Stimulated activated CD8-positive, alpha-beta memory T cell treated with anti-CD3 and anti-CD28 coated beads, Interleukin-2, amount 100 ng/mL, for 48 hours (primary cell): ENCODE measurements at places on chromosomes 3 and 15.
A peak's percentile ranks its signal among the peaks of the same experiment; 100 is the strongest.

GRCh38 chr3:138113326-138113725 is 2.1 kb downstream of the DZIP1L start:
- no peak for DNase-seq

GRCh38 chr3:139248593-139249255 is 95.1 kb upstream of the MRPS22 start:
- DNase-seq = no peak

DNA sequence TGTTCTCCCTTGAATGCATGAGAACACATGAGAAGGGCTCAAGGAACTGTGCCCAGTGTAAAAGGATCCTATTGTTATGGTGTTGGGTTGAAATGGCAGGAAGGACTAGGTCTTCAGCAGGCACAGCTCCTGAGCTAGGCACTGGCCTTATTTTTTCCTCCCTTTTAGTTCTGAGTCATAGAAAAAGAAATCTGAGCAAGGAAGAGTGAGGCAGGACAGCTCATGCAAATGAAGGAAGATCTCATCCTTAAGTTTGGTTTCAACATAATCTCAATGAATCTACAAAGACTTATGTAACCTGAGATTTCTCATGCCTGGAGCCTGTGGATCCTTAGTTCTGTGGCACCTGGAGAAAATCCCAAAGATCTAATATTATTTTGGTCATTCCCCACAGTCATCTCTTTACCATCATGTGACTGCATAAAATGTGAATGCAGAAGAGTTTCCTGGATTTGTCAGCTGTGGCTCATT is 188.6 kb upstream of the TBL1XR1 start:
- DNase-seq = no peak

DNA sequence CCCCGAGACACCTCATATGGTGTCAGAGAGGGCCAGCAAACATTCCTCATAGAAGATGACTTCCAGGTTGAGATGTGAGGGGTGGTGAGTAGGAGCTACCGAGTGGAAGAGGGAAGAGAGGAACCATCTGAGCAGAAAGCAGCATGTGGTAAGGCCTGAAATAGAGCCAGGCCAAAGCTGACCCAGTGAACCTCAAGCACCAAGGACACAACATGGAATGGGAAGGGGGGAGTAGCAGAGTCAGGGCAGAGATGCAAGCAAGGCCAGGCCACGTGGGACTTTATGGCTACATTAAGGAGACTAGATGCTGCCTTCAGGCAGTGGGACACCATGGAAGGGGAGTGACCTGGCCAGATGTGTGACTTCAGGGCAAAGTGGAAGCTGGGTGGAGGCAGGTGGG is 38.3 kb upstream of the WNT5A start:
- DNase-seq = no peak

- no peak for DNase-seq
These were observed 165.8 kb upstream of the SLC24A5 start for GRCh38 chr15:47955021-47955420.

- no peak for DNase-seq
These were observed 229.1 kb upstream of the CBLB start for GRCh38 chr3:106097817-106098435.

GRCh38 chr3:154011036-154011435 is 110.2 kb upstream of the ARHGEF26 start:
- DNase-seq = no peak

- DNase-seq = no peak
These were observed 11.6 kb downstream of the FAM162A start for GRCh38 chr3:122395582-122395981.

DNA sequence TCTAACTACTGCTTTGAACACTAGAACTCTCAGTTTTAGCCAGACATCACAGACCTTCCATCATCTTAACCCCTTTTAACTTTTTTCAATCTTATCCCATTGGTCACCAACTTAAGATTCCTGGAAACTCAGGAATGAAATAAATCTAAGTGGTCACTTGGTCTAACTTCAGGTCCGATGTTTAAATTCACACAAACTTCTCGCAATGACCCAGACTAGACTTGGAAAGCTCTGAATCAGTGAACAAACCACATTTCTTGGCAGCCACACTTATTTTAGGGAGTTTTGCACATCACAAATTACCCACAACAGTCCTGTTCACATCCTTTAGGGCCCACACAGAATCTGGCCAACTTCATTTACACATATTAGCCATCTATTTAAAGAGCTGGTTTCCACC is 118.9 kb downstream of the MAGI1 start:
- DNase-seq = no peak

DNA sequence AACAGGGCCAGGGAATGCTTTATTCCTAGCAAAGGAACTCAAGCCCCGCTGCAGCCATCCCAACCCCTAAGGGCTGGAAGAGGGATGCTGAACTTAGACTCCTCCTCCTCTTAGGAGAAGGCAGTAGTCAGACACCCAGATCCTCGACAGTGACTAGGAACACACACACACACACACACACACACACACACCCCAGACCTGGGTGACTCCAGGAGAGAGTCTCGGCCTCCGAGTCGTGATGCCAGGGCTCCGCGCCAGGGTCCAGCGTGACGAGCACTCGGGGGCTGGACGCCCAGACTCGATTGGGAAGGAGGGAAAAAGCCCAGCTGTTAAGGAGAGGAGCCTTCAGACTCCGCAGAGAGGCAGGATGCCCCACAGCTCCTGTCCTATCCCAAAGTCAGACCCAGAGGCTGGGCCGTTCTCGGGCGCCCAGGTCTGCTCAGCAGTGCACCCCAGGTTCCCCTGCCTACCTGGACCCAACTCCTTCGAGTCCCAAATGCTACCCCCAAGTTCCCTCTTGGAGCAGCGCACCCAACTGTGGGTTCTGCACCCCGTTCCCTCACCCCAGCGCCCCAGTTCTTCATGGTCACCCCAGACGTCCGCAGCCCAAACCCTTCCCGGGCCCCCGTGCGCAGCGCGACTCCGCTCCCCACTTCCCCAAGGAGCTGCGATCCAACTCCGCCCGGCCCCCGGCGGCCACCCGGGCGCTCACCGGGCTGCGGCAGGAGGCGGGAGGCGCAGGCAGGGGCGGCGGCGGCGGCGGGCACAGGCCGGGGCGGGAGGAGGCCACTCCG is 421 bp downstream of the BMF start:
- no peak for DNase-seq

GRCh38 chr3:180040966-180041365 is 4.2 kb upstream of the PEX5L start:
- DNase-seq = no peak

- DNase-seq = no peak
These were observed 9.8 kb downstream of the RAB27A start for GRCh38 chr15:55279746-55280351.

DNA sequence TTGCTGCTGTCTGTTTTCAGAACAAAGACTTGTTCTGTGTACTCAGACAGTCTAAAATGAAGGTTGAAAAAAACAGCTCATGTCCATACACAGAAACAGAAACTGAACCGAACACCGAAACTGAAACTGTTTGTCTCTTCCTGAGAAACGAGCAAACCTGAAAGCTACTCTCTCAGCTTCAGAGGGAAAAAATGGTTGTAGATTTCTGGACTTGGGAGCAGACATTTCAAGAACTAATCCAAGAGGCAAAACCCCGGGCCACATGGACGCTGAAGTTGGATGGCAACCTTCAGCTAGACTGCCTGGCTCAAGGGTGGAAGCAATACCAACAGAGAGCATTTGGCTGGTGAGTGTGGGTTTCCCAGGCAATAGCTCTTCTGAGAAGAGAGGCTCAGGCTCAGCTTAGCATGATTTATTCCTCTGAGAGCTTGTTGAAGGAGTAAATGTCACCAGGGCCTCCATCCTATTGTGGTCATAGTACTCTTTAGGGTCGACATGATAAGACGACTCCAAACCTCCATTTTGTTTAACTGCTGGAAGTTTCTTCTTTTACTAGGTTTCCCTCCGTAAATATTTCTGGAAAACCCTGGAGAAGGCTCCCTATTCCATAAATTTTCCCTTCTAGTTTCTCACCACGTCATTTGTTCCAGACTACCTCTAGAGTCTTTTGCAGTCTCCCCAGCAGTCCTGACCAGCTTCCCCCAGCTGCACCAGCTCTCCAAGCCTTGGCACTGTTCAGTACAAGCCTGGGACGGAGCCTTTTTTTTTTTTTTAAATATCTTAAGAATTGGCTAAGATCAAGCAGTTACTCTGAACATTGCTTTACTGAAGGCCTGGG is at the start of gene RTP4:
Gene RTP4 (plus strand): TSS at position 135 of the 838 bp plus-strand sequence. CDS start 57 bp downstream, at position 192.
- peak; percentile 2 for DNase-seq

- DNase-seq = peak; percentile 64
These were observed at the start of gene SEMA3G for GRCh38 chr3:52444860-52445793. Gene SEMA3G (minus strand): TSS chr3:52445103. CDS start chr3:52445027, 76 bp downstream.

- DNase-seq = no peak
These were observed 186.7 kb downstream of the NLGN1 start for GRCh38 chr3:173584093-173584837.

DNA sequence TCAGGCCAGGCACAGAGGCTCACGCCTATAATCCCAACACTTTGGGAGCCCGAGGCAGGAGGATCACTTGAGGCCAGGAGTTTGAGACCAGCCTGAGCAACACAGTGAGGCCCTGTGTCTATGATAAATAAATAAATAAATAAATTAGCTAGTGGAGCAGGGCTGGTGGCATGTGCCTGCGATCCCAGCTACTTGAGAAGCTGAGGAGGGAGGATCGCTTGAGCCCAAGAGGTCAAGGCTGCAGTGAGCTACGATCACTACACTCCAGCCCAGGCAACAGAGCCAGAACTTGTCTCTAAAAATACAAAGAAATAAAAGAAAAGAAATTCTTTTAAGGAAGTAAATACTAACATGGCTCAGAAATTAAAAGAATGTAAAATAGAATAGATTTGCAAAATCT is 91.8 kb downstream of the LIPC start:
- no peak for DNase-seq

DNA sequence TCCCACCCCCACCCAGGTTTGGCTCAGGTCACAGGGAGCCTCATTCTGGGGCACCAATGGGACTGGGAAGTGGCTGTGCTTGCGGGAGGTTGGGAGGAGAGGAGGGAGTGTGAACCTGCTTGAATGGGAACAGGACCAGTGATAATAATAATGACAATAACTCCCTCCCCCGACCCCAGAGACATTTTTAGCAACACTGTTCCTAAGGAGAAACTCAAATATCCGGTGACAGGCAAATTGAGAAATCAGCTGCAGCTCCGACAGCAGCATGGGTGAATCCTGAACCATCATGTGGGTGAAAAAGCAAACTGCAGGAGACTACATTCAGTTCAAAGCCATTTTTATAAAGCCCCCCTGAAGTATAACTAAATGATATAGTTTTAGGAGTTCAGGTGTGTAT is 11.6 kb upstream of the RPL29 start:
- DNase-seq = no peak

DNA sequence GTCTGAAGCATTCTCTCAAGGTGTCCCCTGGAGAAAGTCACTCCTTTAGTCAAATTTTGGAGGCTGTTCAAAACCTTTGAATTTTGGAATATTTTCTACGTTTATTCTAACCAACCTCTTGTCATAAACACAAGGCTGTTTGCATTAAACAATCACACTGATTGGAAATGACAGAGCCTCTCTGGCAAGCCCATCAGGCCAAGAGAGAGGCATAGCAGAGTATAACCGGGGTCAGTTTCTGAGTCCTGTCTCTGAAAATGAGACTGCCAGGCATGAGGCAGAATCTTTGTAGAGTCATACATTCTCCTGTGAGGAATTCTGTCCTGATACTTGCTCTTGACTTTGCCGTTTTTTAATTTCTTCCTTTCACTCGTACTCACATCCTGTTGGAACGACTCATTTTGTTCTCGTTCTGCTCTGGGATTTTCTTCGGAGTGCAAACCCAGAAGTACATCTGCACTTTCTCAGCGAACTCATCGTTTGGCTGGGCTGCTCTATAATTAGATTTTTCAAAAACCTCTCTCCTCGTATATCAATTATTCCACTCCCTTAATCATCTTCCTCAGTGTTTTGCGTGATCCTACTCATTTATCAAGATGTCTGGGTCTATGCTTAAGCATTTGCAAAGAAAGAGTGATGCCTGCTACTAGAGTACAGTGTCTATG is 114.2 kb downstream of the AGBL1 start:
- DNase-seq = no peak

DNA sequence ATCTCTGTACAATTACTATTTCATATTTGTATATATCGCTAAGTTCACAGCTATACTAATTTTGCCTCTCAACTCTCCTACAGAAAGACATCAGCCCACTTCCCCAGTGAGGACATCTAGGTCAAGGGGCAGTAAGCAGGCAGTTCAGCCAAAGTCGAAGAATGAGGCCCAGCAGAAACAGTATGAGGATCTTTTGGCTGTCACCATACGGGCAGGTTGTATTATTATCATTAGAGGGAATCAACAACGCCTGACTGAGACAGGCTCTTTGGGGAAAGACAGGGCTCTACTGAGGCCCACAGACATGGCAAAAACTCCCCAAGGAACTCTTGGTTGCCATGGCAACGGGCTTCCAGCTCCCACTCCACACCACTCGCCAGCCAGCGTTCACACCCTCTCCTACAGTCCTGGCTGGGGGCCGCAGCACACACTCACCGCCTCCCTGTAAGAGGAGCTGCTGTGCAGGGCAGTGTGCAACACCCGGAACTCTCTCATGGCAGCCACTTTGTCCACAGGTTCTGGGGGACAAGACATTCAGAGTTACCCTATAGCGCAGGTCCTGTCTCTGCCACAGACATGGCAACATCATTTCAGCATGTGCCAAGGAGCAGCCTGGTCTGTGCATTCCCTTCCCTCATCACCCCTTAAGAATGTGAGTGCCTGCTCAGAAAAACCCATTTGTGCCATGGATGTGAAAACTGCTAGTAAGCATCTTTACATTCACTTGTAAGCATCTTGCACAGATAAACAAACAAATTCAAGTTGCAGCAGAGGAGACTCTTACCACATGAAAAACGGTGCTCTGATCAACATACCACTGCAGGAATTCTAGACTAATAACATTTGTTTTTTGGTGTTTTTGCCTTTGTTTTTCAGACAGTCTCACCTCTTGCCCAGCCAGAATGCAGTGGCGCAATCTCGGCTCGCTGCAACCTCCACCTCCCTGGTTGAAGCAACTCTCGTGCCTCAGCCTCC is 8.8 kb downstream of the UBL7 start:
- no peak for DNase-seq

DNA sequence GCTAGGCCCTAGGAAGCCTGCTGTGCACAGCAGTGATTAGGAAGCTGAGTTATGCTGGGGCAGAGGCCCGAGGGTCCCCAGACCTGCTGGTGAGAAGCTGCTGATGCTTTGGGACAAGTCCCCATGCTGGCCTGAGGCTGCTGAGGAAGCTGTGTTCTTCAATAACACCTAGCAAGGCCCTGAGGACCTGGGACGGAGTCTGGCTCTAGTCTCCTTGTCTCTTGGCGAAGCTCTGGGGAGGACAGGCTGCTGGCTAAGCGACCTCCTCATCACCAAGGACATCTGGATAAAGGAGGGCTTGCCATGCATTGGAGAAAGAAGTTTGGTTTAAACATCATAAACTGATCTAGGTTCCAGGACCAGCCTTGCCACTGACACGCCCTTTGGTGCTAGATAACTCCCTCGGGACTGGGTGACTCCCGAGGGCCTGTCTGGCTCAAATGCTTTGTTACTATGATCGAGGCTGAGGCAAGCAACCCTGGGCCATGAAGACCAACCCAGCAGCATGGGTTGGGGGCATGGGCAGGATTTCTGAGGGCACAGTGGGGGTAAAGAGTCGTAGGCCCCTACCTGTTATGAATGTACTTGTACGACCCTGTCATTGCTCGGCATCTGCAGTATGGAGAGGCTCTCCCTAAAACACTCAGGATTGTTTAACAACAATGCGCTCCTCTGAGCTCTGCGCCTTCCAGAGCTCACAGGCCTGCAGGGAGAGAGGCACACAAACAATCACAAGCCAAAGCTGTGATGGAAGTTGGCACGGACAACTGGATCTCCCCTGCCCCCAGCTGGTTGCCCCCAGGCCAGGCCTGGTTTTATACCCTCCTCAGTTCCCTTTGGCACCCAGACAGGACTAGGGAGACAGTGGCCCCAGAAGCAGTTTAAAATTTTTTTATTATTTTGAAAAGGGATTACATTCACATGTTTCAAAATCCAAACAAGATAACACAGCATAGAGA is 64.4 kb downstream of the LINGO1 start:
- no peak for DNase-seq
